Right lobe of liver (tissue), 6 donors: ENCODE measurements at places on chromosomes 5 and 9.

GRCh38 chr5:172745838-172746237 is 25.2 kb downstream of the DUSP1 start:
- DNase-seq, result no peak

DNA sequence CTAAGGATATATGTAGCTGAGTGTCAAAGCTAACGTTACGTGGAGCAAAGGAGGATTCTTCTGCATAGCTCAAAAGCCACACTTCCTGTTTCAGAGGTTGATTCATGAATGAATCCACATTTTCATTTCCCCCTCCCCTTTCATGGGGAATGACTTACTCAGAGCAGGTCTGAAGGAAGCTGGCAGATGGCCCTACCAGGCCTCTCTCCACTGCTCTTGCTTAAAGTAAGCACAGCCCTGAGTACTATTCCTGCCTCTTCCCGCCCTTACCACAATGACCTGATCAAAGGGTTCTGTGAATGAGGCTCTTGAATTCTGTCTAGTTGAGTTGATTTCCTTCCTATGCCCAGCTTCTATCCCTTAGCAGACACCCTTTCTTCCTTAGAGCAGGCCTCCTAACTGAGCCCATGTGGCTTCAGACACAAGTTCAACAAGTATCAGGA is 6.3 kb downstream of the IGIP start:
- no peak for DNase-seq

GRCh38 chr9:68838245-68838644 is 133.2 kb downstream of the PIP5K1B start:
- DNase-seq, result no peak

- peak; percentile 47 for DNase-seq
Observed at GRCh38 chr5:115815693-115816225, 700 bp downstream of the CDO1 start.
